Mesothelial cell of epicardium (in vitro differentiated cells): ENCODE measurements at places on chromosomes 1 and 21. TPM values are rescaled to one million over a fixed set of nuclear protein-coding genes. Genes with fewer than 3 reads are reported as not detected.

The CD247 gene
- total RNA-seq = 0.13 to 0.36 TPM (median 0.22 TPM) in 3 replicates

The CRYAA gene
- not detected in 3 replicates for total RNA-seq

The AVPR1B gene
- total RNA-seq = not detected in 3 replicates

The CCDC185 gene
- not detected in 3 replicates for total RNA-seq

The PCP4L1 gene
- 0.25 TPM in 1 of 3 replicates, not detected in the others for total RNA-seq

The AMY1A gene
- total RNA-seq = not detected in 3 replicates

The STXBP3 gene
- 37.8 to 43.1 TPM (median 40.9 TPM) in 3 replicates for total RNA-seq

The SPOCD1 gene
- 0.75 to 1.3 TPM (median 1.0 TPM) in 3 replicates for total RNA-seq

The LCA5L gene
- total RNA-seq = 0.86 to 1.6 TPM (median 1.3 TPM) in 3 replicates

GRCh38 chr1:202416641-202417040 is 68.1 kb downstream of the PPP1R12B start:
- DNase-seq = no peak
- peaks cover 40% of the 10 kb centered on the region for H3K4me1 ChIP-seq
- H3K27me3 ChIP-seq = no peaks in the 10 kb centered on the region
- H3K36me3 ChIP-seq = no peaks in the 10 kb centered on the region
- H3K27ac ChIP-seq = peak overlapping the region; percentile 95
- H3K4me3 ChIP-seq = no peak overlapping the region

GRCh38 chr1:25731148-25731547 is 68.8 kb upstream of the SELENON start:
- no peak overlapping the region for H3K4me3 ChIP-seq
- H3K27me3 ChIP-seq = peaks cover 12% of the 10 kb centered on the region
- DNase-seq = no peak
- no peaks in the 10 kb centered on the region for H3K36me3 ChIP-seq
- H3K27ac ChIP-seq = no peak overlapping the region

DNA sequence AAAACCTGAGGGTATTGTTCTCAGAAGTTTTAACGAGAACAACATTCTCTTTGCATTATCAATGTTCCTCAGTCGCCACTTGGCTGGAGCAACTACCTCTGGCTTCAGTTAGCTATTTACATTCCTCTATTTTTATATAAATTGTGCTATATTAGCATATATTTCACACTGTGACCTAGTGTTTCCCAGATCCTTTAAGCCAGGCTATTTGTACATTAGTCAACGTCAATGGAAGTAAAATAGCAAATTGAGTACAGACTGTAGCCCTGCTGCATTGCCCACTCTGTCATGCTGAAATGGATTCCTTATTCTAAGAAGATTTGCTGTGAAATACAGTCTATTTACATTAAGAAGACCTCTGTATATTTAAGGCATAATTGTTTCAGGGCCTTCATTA is 213.8 kb downstream of the ROR1 start:
- peak overlapping the region; percentile 51 for H3K27ac ChIP-seq
- H3K27me3 ChIP-seq = no peaks in the 10 kb centered on the region
- peaks cover 63% of the 10 kb centered on the region for H3K4me1 ChIP-seq
- H3K36me3 ChIP-seq = peaks cover 7% of the 10 kb centered on the region

- peaks cover 18% of the 10 kb centered on the region for H3K36me3 ChIP-seq
- peaks cover 70% of the 10 kb centered on the region for H3K4me1 ChIP-seq
Observed at GRCh38 chr1:155128755-155129473, 1.2 kb downstream of the EFNA1 start.

DNA sequence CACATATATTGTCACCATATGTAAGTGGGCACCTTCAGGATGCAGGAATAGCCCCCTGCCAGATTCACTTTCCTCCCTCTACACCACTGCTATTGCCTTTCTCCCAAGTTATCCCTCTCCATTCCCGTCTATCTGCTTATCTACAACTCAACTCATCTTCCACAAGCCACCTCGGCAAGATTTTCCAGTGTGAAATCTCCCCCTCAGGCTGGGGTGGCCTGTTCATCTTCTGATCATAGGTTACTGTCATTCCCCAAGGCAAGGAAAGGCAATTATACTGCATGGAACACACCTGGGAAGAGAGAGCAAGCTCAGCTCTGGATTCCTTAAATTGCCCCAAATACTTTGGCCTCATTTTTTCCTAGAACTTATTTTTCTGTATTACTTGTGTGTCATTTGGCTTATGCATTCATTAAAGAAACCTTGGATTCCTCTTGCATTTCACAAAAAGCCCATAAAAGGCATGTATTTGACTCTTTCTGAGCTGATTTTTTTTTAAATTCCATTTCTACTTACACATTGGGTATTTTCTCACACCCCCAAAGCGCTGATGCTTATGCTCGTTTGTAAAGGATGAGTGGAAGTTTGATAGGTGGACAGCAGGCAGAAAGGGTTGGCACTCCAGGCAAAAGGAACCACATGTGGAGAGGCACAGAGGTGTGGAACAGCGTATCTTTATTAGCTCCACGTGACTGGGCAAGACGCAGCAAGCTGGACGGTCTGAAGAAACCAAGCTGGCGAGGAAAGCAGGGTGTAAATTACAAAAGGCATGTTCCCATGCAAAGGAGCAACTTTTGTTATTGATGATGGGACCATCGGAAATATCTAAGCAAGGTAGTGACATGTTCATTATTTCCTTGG is 169.7 kb upstream of the RAB4A start:
- no peaks in the 10 kb centered on the region for H3K36me3 ChIP-seq
- DNase-seq = no peak
- H3K4me1 ChIP-seq = peaks cover 32% of the 10 kb centered on the region
- H3K27ac ChIP-seq = no peak overlapping the region
- H3K4me3 ChIP-seq = no peak overlapping the region

DNA sequence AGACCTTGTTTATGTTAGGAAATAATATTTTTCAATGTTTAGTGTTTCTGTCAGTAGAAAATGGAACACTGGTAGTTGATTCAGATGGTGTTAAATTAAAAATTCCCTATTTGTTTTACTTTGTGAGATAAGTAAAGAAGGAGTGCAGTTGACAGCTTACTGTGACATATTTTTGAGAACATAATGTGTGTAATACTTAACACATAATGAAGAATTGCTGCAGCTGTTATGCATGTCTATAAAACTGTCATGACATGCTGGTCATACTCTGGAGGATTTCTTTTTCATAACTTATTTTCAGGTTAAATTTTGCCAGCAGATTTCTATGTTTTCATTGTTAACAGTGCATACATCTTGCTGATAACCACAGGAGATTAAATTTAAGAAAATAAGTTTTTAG is 296.1 kb downstream of the CTH start:
- no peaks in the 10 kb centered on the region for H3K4me1 ChIP-seq
- H3K4me3 ChIP-seq = no peak overlapping the region
- DNase-seq = no peak
- H3K27ac ChIP-seq = no peak overlapping the region
- peaks cover 18% of the 10 kb centered on the region for H3K27me3 ChIP-seq

DNA sequence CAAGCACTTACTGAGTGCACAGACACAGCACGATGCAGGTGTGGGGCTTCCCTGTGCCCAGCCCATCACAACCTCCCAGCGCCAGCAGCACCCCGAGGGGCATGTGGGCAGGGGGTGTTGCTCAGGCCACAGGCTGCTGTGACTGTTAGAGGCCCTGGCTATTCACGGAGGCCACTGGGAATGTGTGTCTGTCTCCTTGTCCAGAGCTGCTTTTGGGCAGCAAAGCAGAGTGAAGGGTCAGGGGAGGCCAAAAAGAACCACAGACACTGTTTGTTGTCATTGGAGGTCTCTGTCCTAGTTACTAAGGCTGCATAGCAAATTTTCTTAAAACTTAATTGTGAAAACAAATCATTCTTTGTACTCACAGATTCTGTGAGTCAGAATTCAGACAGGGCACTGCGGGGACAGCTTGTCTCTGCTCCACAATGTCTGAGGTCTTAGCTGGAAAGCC is 49.6 kb downstream of the TNFRSF8 start:
- DNase-seq = no peak
- H3K27ac ChIP-seq = no peak overlapping the region
- no peak overlapping the region for H3K4me3 ChIP-seq

- no peak overlapping the region for H3K4me3 ChIP-seq
- peaks cover 20% of the 10 kb centered on the region for H3K36me3 ChIP-seq
- DNase-seq = no peak
- H3K27ac ChIP-seq = peak overlapping the region; percentile 67
- H3K27me3 ChIP-seq = no peaks in the 10 kb centered on the region
- peaks cover 11% of the 10 kb centered on the region for H3K4me1 ChIP-seq
Observed at GRCh38 chr1:31694069-31694963, 9.5 kb downstream of the COL16A1 start.

DNA sequence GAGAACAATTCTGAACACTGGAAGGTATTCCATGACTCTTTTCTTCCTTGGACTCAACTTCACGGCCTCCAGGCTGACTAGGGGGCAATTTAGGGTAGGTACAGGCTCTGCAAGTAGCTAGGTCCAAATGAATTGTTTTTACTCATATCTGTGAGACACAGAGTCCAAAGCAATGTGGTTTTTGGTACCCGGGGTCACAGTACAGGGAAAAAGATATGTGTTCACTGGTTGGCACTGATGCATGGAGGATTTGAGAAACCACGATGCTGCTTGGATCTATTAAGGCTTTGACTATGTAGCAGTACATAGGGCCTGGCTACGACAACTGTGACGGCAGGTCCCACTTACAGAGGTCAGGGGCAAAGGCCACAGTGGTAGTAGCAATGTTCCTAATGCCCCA is 200.6 kb downstream of the DUSP10 start:
- no peaks in the 10 kb centered on the region for H3K36me3 ChIP-seq
- H3K27me3 ChIP-seq = peaks cover 28% of the 10 kb centered on the region
- no peak for DNase-seq
- H3K27ac ChIP-seq = no peak overlapping the region

DNA sequence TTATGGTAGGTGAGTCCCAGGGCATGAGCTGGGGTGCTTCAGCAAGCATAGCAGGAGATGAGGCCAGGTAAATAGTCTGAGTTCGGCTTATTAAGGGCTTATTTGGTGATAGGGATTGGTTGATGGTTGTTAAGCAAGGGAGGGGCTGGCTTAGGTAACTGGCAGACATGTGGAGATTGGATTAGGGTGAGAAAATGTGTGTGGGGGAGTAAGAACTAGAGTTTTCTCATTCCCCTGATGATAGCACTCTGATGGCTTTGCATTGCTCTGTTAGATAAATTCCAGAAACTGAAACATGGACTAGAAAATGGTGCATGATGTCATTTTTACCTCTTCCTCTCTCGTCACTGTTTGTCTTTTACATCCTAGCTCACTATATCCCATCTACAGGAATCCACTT is 53.6 kb downstream of the FGGY start:
- H3K27me3 ChIP-seq = no peaks in the 10 kb centered on the region
- no peak overlapping the region for H3K4me3 ChIP-seq
- H3K4me1 ChIP-seq = peaks cover 22% of the 10 kb centered on the region
- H3K27ac ChIP-seq = peak overlapping the region; percentile 20
- no peaks in the 10 kb centered on the region for H3K36me3 ChIP-seq

DNA sequence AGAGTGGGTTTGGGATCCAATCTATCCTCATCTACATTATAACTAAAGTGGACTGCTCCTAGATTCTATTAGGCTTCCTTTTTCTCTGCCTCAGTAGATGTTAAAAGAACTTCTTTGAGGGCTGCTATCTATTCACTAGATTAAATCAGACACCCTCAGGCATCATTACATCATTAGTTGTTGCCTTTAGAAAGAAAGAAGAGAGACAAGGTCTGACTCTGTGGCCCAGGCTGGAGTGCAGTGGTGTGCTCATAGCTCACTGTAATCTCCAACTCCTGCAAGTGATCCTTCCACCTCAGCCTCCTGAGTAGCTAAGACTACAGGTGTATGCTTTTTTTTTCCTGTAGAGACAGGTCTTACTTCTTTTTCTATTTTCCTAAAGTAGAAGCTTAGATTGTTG is 71.1 kb upstream of the EXO1 start:
- no peak for DNase-seq
- no peak overlapping the region for H3K27ac ChIP-seq
- no peaks in the 10 kb centered on the region for H3K27me3 ChIP-seq
- no peak overlapping the region for H3K4me3 ChIP-seq
- no peaks in the 10 kb centered on the region for H3K36me3 ChIP-seq
- H3K4me1 ChIP-seq = peaks cover 18% of the 10 kb centered on the region

GRCh38 chr21:41399246-41399800 is 26.7 kb upstream of the MX1 start:
- no peak overlapping the region for H3K4me3 ChIP-seq
- H3K4me1 ChIP-seq = no peaks in the 10 kb centered on the region
- H3K27ac ChIP-seq = no peak overlapping the region
- no peak for DNase-seq

DNA sequence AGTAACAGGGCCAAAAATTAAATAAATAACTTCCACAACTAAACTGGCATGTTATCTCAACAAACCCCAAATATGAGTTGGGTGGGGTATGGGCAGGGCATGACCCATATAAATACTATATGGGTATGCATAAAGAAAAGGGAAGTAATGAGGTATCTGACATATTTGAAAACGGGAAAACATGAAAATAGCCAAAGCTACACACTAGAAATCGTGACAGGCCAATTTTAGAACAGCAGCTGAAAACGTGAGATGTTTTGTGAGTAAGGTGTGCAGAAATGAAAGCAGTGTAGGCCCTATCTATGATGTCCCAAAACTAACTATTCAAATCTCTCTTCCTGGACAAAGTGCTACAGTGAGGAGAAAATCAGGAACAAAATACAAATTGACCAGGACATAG is 537.9 kb upstream of the NR5A2 start:
- no peak overlapping the region for H3K27ac ChIP-seq
- no peak overlapping the region for H3K4me3 ChIP-seq
- peaks cover 14% of the 10 kb centered on the region for H3K4me1 ChIP-seq
- DNase-seq = no peak
- H3K27me3 ChIP-seq = no peaks in the 10 kb centered on the region

DNA sequence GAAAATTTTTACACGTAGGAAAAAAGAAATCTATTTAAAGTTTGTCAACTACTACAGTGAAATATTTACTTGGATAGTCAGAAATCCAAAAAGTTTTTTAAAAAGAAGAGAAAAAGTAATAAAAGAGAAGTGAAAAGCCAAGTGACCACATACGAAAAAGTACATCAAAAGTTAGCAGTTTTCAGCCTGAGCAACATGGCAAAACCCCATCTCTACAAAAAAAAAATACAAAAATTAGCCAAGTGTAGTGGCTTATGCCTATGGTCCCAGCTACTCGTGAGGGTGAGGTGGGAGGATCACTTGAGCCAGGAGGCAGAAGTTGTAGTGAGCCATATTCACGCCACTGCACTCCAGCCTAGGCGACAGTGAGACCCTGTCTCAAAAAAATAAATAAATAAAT is 5.2 kb upstream of the MR1 start:
- no peak overlapping the region for H3K4me3 ChIP-seq
- H3K4me1 ChIP-seq = peaks cover 10% of the 10 kb centered on the region
- H3K36me3 ChIP-seq = no peaks in the 10 kb centered on the region
- peaks cover 4% of the 10 kb centered on the region for H3K27me3 ChIP-seq

DNA sequence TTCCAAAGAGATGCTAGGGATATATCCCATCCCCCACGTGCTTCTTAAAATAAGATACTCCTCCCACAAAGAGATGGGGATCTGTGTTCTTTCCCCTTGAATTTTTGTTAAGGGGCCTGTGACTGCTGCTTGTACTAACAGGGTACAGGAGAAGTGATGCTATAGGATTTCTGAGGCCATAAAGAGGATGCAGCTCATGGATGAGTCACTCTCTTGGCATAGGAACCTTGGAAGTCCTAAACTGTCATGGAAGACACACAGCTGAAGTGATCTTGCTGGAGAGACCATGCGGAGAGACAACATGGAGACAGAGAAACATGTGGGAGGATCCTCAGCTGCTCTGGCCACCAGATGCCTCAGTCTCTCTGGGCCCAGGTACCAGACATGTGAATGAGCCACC is 157.2 kb downstream of the S1PR1 start:
- peaks cover 2% of the 10 kb centered on the region for H3K27me3 ChIP-seq
- H3K27ac ChIP-seq = no peak overlapping the region
- H3K4me1 ChIP-seq = peaks cover 4% of the 10 kb centered on the region
- no peaks in the 10 kb centered on the region for H3K36me3 ChIP-seq
